Right forelimb (tissue), 1 donor: ENCODE measurements at places on chromosomes 3 and 15.
A peak's percentile ranks its signal among the peaks of the same experiment; 100 is the strongest.

- no peak for DNase-seq
Observed at GRCh38 chr3:21944251-21944650, 193.2 kb upstream of the ZNF385D start.

DNA sequence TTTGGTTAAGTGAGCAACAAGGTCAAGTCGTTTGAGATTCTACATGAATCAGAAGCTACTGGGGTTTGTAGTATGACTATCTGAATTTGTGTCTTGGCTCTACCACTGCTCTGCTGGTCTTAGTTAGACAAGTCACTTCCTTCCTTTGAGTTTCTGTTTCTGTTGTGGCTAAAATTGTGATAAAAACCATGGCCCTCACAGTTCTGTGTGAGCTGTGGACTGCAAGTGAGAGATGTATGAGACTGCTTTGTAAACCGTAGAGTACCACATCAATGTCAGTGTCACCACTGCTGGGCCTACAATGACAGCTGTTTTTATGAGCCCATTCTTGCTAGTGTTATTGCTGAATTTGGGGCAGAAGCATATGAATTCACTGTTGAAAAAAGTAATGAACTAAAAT is 32.7 kb downstream of the RARB start:
- no peak for DNase-seq

- peak; percentile 82 for DNase-seq
Observed at GRCh38 chr15:48393645-48394506, 62.6 kb downstream of the DUT start.

GRCh38 chr15:88769161-88769971 is 33.9 kb upstream of the ACAN start:
- peak; percentile 80 for DNase-seq

GRCh38 chr3:58357402-58357801 is 24.7 kb downstream of the PXK start:
- DNase-seq, result no peak
